ENCODE measurements at places on chromosomes 5 and 9.

DNA sequence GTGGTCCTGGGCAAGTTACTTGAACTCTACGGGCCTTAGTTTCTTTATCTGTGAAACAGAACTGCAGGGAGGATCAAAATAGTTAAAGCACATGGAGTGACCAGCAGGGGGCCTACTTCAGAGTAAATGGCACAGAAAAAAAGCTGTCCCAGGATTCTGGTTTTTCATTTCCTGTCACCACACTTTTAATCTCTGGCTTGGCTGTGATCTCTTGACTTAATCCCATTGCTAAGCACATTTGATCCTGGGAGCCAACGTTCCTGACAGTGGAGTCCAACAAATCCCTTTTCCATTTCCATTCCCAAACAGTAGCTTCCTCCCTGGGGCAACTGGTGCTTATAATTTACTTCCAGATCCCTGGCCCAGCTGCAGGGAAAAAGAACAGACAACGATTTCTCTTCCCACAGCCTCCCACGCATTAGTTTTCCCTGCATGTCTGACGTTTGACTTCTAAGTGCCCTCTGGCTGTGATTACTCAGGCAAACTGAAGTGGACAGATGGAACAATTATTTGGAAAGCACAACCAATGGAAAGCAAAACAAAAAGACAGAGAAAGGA, 136.5 kb upstream of the STK32A start:
- no peak for DNase-seq

GRCh38 chr5:13735691-13736090, 208.8 kb downstream of the DNAH5 start:
- DNase-seq: no peak

- DNase-seq: peak; percentile 93
These were observed 188.6 kb downstream of the FSTL4 start for GRCh38 chr5:133423618-133424282.

GRCh38 chr5:123441408-123441807, 18.2 kb upstream of the CEP120 start:
- peak; percentile 63 for DNase-seq

DNA sequence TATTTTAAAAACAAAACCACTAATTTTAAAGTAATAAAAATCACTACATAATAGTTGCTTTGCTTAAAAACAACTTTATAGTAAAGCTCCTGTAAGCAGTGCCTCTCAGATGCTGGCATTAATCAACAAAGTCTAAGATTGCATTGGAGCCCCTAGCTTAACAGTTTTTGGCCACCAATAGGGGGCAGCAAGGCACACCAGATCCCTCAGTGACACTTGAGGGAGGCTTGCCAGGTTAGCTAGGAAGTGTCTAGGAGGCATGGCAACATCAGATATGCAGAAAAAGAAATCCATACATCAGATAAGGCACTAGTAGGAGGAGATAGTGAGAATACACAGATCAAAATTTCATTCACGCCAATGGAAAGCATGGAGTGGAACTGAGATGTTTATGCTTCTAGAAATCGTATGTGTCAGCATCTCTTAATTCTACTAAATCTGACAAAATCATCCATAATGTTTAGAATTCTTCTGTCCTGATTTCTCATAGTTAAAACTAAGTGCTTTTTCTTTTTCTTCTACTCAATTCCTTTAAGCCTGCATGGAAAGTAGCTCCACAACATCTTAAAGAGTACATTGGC, 73.6 kb upstream of the PAM start:
- peak; percentile 69 for DNase-seq

- DNase-seq: no peak
These were observed 531.1 kb downstream of the RASEF start for GRCh38 chr9:82531795-82532194.

DNA sequence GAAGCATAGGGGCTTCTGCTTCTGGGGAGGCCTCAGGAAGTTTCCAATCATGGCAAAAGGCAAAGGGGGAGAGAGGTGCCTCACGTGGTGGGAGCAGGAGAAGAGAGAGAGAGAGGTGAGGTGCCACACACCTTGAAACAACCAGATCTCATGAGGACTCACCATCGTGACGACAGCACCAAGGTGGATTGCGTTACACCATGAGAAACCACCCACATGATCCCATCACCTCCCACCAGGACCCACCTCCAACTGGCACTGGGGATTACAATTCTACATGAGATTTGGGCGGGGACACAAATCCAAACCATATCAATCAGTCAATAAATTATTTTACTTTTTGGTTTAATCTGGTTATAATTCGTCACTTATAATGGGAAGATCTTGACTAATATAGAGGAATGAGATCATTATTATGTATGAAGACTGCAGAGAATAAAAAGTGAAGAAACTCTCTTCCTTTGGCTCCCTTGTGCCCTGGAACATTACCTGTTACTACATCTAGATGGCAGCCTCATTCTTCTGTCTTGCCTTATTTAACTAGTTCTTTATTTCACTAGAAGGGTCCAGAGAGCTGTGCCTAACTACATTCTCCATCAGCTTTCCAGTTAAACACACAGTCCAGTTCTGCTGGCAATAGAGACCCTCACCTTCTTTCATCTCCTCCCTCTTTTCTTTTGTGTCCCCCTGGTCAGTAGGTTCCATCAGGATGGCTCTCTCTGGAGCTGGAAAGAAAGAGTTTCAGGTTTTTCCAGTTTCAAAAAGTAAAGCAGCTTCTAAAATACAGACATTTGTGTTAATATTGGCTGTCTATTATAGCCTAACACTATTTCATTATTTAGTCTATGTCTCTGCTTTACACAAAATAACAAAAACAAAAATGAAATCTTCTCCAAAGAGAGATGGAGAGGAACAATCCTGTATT, 21.7 kb upstream of the SPINK7 start:
- DNase-seq: no peak

GRCh38 chr5:93930098-93930497, 188.7 kb upstream of the POU5F2 start:
- DNase-seq: no peak

Measured in activated CD8-positive, alpha-beta memory T cell treated with anti-CD3 and anti-CD28 coated beads, Interleukin-2, amount 50 U/mL, for 48 hours (primary cell).